SW 1271 (cell line): ENCODE measurements at places on chromosomes 16 and 17.

DNA sequence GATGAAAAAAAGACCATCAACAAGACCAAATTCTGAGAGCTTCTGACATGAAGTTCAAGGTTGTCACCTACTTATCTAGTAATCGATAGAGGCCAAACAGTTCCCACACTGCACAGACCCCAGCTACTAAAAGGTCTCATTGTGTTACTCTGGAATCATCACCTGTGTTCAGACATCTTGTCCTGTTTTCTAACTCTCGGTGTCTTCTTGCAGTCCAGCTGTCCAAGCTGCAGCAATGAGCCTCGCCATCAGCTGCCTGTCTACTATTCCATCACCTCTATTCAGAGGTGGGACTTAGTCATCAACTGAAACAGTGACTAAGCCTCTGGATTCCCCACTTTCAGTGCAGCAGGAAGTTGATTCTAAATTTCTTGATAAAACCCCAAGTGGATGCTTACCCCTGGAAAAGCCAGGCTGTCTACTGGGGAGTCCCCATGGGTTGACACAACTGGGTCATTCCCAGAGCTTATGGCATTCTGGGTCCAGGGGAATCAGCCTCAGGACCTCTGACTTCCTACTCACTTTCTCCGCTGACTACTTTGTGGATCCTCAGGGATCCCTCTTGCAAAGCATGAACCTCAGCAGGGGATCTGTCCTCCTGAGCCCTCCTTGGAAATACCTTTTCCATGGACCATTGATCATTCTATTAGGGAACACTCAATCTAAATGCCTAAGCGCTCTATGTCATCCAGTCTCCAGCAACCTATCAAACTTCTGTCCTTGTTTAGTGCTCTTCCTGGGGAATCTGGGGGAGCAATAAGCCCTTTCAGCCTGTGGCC lies 46.5 kb downstream of the HNF1B start:
- DNase-seq, result no peak

DNA sequence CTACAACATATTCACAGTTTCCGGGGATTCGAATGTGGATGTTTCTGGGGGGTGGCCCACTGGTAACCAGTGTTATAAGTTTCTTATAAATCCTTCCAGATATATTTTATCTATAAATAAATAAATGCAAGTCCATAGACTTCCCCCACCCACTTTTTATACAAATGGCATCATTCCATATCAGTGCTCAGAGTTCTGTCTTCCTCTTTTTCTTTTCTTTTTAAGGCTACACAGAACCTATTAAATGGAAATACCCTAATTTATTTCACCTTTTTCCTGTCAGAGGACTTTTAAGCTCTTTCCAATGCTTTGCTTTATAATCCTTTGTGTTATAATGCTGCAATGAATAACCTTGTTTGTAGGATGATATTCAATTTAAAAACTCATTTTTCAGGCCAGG lies 3.8 kb downstream of the LGALS9 start:
- DNase-seq, result no peak

- no peak for DNase-seq
Observed at GRCh38 chr16:48280546-48280945, 33.2 kb upstream of the ABCC11 start.

- peak; percentile 64 for DNase-seq
Observed at GRCh38 chr16:50861970-50862411, 120.1 kb downstream of the CYLD start.

- DNase-seq, result no peak
Observed at GRCh38 chr16:52532384-52532783, 14.6 kb downstream of the TOX3 start.

- no peak for DNase-seq
Observed at GRCh38 chr16:24430954-24431760, 108.2 kb upstream of the RBBP6 start.

- no peak for DNase-seq
Observed at GRCh38 chr17:80926591-80927250, 64.9 kb upstream of the CHMP6 start.

DNA sequence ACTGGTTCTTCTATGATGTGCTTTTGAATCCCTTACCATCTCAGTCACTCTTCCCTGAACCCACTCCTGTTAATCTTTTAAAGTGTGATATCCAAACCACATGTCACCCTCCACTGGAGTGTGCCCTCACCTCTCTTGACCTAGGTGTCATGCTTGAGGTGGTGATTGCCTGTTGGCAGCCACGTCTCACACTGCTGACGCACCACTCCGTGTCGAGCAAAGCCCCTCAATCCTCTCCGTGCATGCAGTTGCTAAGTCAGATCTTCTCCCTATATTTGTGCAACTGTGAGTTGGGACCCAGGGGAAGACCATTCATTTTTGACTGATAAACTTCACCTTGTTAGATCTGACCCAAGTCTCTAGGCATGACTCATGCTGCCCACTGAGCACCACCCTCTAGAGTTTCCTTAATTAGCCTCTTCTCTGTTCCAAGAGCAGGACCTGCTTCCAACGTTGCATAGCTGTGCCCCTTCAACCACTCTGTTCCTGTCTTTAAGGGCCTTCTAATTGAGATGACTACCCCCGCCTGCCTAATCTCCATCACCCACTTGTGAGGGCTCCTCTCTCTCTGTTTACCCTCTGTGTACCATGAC lies 2.7 kb downstream of the MYH13 start:
- DNase-seq, result no peak

DNA sequence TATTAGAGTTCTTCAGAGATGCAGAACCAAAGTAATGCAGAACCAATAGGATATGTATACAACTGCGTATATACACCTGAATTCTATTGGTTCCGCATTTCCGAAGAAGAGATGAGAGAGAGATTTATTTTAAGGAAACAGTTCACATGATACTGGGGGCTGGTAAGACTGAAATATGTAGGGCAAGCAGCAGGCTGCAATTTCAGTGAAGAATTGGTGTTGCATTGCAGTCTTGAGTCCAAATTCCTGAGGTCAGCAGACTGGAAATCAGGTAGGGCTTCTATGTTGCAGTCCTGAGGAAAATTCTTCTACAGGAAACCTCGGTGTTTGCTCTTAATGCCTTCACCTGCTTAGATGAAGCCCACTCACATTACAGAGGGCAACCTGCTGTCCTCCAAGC lies 128.2 kb upstream of the MED13 start:
- DNase-seq, result no peak

- no peak for DNase-seq
Observed at GRCh38 chr17:4881761-4882555, 17.4 kb upstream of the C17orf107 start.

- DNase-seq, result no peak
Observed at GRCh38 chr17:68182940-68183551, 64.8 kb upstream of the AMZ2 start.

- DNase-seq, result no peak
Observed at GRCh38 chr16:53944025-53944424, 240.1 kb downstream of the FTO start.

- DNase-seq, result no peak
Observed at GRCh38 chr16:30053376-30054015, 12.1 kb upstream of the ALDOA start.

GRCh38 chr16:79074541-79074940 lies 526.0 kb downstream of the MAF start:
- DNase-seq, result no peak

- DNase-seq, result no peak
Observed at GRCh38 chr17:5110816-5111215, 862 bp downstream of the ZNF232 start.

- no peak for DNase-seq
Observed at GRCh38 chr16:50245417-50246298, 20.7 kb upstream of the ADCY7 start.

- DNase-seq, result peak; percentile 72
Observed at GRCh38 chr17:48791128-48792032, 25.6 kb downstream of the TTLL6 start.

GRCh38 chr16:78630102-78630501 lies 530.6 kb downstream of the WWOX start:
- DNase-seq, result no peak

DNA sequence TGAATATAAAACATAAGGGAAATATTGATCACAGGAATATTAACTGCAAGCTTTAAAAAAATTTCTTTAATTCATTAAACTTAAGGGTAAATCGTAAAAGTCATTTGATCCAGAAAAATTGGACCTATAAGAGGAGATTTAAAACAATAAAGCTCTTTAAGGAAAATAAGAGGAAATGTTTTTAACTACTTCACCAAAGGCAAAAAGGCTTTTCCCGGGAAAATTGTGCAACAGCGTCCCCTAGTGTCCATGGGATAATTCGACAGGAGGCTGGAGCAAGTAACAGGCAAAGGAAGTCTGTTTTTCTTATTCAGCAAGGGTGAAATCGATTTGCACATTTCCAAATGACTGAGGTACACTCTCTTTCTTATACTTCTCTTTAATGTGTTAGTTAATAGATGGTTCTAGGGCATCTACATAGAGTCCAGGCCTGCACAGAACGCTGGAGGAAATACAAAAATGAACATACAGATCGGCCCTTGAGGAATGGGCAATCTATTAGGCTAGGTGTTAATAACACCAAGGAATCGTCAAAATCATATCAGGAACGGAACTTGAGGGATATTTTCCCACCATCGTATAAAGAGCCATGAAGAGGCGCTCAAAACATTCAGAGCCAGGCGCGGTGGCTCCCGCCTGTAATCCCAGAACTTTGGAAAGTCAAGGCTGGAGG lies 61.4 kb downstream of the ZNF18 start:
- peak; percentile 5 for DNase-seq

DNA sequence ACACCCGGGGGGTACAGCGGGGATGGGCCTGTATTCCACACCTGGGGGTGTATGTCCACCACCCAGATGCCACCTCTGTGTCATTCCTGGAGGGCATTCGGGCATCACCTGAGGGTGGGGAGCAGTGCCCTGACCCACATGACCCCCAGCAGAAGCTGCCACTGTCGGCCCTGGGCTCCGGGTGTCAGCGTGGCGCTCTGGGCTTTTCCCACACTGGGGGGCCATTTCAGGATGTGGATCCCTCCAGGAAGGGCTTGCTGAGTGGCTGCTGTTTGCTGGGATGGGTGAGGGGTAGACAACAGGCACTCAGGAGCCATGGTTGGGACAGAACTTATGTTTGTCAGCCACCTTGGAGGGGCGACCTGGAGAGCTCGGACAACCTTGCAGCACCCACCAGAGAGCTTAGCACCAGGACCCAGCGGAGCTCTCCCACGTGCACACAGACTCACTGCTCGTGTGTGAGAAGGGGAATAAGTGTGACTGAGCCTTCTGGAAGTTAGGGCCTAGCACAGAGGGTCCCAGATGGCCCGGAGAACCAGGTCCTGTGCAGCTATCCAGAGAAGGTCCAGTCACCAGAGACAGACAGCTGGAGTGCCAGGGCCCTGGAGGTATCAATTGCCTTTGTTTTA lies 102.7 kb downstream of the METRNL start:
- DNase-seq, result no peak

DNA sequence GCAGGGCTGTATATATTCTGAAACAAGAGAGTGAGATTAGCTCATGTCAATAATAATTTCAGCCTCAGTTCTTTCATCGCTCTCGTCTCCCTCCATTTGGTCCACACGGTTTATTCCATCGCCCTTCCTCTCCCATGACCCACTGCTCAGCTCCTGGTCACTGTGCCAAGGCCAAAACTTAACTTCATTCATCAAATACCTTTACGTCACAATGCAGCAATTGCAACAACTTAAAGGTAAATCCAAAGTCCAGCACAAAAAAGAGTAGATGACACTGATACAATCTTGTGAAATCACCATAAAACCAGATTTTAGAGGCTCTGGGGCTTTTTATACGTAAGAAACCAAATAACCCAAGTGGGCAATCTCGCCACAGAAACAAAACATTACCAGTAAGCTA lies 72.0 kb downstream of the ANKRD11 start:
- no peak for DNase-seq

DNA sequence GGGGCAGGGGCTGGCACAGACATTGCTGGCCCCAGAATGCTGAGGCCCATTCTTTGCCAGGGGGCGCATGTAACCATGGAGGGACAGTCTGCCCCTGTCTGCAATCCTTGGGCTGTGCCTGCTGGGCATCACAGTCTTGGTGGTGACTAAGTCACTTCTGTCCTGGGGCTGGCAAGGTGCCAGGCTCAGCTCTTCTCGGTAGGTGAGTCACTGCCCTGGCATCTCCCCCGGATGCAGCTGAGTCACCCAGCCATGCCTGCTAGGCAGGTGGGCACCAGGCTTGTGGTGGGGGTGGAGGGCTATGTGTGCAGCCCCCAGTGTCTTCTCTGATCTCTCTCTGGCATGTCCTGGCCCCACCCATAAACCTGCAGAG lies 5.6 kb downstream of the RARA start:
- DNase-seq, result peak; percentile 88

GRCh38 chr16:88649924-88650748 lies 717 bp downstream of the CYBA start:
- DNase-seq, result no peak

DNA sequence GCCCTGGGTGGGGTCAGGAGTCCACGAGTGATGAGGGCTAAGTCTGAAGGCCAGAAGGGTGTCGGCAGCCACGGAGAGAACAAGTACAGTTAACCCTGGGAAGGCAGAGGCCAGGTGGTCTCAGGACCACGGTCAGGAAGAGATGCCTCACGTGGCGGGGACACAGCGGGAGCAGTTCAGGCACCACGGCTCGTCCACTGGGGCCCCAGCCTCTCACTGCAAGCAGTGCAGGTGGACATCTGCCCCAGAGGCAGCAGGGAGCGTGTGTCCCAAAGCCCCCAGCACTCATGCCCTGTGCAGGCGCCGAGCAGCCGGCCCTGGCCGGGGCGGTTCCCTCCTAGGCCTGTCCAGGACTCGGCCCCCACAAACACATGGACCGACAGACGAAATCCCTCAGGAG lies 4.7 kb downstream of the LMF1 start:
- DNase-seq, result no peak

DNA sequence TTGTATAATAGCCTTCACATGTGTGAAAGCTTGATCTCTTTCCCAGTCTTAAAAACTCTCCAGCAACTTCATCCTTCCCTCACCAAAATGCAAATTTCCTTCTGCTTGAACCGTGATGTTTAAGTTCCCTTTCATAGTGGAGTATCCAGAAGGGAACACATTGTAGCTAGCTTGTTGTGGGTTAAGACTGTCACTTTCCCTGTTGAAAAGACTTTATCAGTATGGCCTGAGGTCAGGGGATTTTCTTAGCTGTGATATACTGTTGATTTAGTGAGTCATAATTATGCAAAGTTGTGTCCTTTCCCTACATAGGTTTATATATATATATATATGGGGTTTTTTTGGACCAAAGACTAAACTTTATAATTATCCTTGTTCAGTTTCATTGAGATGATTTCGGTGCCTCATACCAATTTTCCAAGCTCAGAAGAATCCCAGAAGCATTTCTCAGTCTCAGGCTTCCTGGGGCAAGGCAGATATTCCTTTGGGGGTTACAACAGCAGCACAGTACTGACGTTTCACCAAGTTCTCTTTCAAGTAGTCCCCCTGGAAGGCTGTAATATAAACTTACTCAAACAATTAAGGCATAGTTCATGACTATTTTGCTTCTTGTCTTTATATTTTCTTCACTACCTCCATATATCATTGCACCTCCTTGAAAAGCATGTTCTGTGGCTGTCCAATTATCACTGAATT lies 35.7 kb downstream of the ESRP2 start:
- DNase-seq, result no peak

- no peak for DNase-seq
Observed at GRCh38 chr17:57516290-57517230, 228.5 kb downstream of the CCDC182 start.
